ENCODE measurements at places on chromosomes 11 and 22.

- no peak for DNase-seq
Observed at GRCh38 chr22:39871008-39871798, 22.4 kb downstream of the ENTHD1 start.

DNA sequence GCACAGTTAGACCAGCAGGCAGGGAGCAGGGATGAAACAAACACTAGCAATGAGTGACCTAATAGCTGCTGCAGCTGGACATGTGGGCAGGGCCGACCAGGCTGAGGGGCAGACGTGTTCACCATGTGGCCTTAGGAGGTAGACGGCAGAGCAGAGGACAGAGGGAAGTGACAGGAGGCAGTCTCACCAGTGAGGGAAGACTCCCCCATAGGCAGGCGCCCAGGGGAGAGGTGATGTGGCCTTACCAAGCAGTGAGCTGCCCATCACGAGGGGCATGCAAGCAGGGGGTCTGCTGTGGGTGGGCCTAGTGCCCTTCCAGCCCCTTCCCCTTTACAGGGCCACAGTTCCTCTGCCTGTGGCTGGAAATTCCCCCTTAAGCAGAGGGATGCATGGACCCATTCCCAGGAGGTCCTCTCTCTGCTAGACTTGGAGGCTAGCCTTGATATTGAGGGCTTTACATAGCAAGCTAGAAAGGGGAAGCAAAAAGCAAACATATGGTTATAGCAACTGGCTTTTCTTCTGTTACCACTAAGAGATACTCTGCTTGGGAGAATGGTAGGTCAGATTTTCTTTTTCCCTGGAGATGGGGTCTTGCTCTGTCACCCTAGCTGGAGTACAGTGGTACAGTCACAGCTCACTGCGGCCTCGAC lies 67.6 kb downstream of the MPPED1 start:
- no peak for DNase-seq

- DNase-seq, result no peak
Observed at GRCh38 chr22:30078320-30079311, 1.6 kb upstream of the HORMAD2 start.

- DNase-seq, result no peak
Observed at GRCh38 chr11:12807621-12808020, 133.4 kb downstream of the TEAD1 start.

All from stimulated activated CD4-positive, alpha-beta T cell treated with anti-CD3 and anti-CD28 coated beads, Interleukin-12 subunit alpha, Interleukin-12 subunit beta, amount 100 ng/mL, for 4 hours (primary cell).